ENCODE measurements at places on chromosomes 11 and 22.

DNA sequence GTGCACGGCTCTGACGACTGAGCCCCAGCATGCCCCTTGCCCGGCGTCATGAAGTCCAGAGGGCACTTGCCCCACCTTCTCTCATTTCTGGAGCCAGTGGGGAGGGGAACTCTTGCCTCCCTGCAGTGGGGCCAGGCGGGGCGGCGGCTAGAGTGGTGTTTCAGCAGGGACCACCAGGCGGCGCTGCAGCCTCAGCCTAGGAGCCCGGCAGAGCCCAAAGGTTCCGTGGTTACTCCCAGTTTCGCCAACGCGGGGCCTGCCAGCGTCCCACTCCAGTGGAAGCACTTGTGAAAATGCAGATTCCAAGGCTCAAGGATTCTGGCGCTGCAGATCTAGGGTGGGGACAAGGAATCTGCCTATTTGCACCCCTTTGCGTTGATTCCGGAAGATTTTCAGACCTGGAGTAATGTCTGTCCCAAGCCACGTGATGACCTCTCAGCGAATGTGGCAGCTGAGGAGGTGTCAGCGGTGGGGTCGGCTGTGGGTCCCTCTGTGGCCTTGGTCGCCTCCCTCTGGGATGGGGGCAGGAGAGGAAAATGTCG is 55.7 kb downstream of the CD82 start:
- DNase-seq, result peak; percentile 71

GRCh38 chr11:79060081-79060953 is 380.5 kb downstream of the TENM4 start:
- DNase-seq, result no peak

DNA sequence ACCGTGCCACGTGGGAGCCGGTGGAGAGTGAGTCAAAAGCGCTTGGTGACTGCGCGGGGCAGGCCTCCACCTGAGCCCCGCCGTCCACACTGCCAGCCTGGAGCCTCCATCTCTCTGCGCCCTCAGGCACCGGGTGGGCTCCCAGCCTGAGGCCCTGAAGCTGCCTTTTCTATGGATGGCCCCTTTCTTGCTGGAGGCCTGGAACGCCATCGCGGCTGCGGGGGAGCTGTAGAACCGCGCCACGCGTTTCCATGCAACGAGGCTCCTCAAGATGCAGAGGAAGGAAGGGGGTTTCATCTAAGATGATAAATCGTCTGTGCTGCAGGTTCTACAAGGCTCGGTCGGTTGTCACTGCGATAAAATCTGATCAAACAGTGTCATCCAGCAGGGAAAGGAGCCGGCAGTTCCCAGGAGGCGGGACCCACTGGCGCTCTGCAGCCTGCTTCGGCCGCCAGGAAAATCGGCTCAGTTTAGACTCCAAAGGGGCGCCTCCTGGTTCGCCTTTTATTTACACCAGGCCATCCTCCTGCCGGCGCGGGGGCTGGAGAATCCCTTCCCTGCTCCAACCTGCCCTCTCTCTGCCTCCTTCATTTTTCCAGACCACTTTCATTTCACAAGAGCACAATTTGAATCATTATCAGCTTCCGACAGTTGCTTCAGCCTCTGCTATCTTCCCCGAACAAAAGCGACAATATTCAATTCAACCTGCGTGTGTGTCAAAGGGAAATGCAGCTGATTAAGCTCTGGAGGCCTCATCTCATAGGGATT is 624.4 kb downstream of the BRD1 start:
- DNase-seq, result no peak

DNA sequence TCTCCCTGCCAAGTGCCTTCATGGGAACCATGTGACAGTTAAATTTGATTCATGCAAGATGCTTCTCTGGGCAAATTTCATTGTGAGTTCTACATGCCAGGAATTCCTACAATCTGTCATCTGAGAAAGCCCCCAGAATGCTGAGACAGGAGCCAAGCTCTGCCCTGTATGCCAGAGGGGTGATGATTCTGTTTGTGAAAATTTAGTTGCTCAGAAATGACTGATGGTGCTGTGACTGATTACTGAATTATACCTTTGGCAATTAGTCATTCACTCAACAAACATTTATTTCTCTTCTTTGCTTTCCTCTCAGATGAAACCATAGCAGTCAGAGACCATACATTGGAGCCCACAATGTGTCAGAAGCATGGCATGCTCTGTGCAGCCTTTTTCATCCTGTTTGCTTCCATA is 69.0 kb upstream of the ZBED5 start:
- DNase-seq, result no peak

- peak; percentile 81 for DNase-seq
Measured at GRCh38 chr22:23767673-23768548, at the start of gene CHCHD10. TSS of gene CHCHD10 (minus strand) at chr22:23767972. CDS start at chr22:23767874, 98 bp downstream.

GRCh38 chr11:94532211-94532610 is 11.5 kb upstream of the FUT4 start:
- DNase-seq, result no peak

- no peak for DNase-seq
Measured at GRCh38 chr11:129951866-129952262, 50.8 kb downstream of the PRDM10 start.

DNA sequence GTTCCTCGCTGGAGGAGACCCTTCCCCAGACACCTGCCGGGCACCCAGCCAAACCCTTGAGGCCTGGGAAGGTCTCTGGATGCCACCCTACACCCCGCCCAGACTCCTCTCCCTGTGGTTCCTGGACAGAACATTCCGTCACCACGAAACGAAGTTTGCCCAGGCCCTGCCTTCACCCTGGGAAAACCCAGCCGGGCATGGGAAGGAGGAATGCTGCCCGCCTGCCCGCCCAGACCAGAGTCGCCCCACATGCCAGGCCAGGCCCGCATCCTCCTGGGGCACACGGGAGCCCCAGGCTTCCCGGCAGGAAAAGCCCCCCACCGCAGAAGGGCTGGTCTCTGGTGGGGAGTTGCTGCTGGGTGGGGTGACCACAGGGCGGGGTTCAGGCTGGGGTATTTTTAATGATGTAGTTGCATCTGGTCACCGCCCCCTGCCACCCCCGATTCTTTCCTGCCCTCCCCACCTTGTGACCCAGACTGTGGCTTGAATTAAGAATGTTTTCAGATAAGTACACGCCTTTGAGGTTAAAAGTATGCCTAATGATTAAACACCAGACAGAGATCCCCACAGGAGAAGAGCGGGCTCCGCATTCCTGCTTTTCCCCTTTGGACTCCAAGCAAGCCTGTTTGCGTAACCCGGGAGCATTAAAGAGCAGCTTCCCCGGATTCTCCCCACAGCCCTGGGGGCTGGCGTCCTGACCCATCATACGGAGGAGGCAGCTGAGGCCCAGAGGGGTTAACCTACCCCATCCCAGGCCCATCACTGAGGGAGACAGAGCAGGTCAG is 44.6 kb upstream of the PPARA start:
- DNase-seq, result no peak
